ENCODE measurements at places on chromosomes 11 and 22.

- no peak for DNase-seq
Measured at GRCh38 chr11:110158317-110159200, 65.4 kb downstream of the ZC3H12C start.

DNA sequence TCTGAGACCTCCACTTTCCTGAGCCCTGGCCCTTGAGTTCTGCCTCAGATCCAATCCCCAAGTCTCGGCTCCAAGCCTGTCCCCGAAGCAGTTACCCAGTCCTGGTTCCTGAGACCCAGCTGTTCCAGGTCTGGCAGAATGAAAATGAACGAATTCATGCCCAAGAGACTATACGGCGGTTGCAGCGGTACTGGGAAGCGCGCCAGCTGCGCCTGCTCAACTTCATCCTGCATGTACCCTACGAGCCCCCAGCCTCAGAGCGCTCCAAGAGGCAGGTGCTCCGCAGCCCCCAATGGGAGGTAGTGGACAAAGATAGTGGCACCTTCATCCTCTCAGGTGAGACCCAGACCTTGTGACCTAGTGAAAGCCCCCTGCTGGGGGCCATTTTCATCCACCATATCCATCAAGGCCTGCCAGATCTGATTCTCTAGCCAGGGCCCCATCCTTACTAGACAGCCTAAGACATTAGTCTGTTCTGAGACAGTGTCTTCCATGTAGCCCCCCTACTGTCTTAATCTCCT is 42.7 kb downstream of the DNHD1 start:
- DNase-seq = no peak

GRCh38 chr22:46525389-46526243 is 11.8 kb downstream of the CELSR1 start:
- no peak for DNase-seq

DNA sequence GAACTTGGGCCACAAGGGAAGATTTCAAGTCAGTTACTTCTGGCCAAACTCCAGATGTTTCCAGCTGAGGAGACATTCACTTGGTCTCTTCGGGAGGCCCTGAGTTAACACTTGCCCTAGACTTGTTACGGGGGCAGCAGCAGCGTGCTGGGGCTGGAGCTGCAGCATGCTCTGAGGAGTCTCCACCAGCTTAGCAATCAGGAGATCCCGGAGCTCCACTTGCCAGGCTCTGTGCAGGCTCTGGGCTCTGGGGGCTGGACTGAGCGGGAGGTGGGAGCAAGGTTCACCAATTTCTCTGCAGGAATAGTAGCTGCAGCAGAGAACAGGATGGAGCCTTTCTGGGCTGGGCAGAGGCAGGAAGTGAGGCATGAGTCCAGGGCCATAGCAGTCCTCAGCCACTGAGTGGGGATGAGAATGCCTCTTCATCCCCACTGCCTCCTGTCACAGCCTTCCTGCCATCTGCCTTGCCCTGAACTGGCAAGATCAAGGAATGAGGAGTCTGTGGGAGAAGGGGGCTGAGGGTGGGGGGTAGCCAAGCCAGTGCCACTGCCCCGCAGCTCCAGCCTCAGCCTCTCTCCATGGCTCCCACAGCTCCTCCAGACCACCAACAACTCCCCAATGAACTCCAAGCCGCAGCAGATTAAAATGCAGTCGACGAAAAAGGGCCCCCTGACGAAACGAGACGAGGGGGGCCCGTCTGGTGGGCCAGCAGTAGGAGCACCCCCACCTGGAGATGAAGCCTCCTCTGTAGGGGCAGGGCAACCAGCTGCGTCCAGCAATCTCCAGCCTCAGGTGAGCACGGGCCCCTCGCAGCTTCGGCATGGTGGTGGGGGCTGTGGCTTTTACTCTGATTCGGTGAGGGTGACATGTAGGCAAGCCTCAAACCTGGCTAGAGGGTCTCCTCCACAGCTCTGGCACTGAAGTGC is 23.4 kb downstream of the GTPBP1 start:
- no peak for DNase-seq

DNA sequence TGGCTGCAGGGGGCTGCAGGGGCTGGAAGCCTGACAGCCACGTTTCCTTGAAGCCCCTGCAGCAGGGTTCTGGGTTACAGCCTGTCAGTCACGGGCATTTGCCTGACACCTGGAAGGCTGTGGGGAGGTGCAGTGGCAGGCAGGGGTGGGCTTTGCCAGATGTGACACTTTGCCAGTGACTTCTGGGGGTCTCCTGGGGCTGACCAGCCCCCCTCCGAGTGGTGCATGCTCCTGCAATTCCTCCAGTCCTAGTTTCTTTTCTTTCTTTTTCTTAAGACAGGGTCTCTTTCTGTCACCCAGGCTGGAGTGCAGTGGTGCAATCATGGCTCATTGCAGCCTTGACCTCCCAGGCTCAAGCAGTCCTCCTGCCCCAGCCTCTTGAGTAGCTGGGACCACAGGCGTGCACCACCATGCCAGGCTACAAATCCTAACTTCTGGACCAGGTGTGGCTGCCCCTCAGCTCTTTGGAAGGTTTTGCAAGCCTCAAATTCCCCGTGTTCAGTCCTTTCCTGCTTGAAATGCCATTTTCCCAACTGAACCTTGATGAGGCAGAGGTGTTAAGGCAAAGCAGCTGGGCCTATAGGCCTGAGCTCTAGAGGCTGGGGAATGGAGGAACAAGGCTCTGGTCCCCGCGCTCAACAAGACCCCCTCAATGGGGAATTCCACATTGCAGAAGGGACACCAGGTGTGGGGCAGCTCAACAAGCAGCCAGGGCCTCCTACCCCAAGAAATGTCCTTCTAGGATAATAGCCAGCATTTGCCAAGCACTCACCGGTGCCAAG is 20.2 kb upstream of the CHKA start:
- no peak for DNase-seq

- DNase-seq = no peak
Measured at GRCh38 chr22:35564975-35565867, 24.6 kb downstream of the RASD2 start.

DNA sequence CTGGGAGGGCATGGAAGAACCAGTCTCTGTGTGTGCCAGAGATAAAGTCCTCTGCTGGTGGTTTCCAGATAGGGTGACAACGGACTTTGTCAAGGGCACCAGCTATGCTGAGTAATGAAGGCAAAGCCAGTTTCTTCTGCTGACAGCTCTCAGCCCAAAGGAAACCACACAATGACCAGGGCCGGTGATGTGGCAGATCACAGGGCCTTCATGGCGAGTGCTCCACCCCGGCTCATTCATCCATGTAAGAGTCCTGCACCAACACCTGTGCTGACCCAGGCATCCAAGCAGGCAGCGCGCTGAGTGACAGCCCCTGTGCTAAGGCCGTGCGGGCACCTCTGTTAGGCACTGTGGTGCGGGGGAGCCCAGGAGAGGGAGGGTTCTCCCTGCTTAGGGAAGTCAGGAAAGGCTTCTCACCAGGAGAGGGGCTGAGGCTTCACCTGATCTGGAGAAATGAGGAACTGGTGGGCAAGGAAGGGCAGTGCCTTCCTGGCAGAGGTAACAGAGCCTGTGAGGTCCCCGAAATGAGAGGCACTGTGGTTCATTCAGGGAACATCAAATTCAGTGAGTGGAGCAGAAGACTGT is 33.8 kb downstream of the TP53I11 start:
- DNase-seq = no peak

GRCh38 chr22:17056807-17057206 is 28.0 kb upstream of the IL17RA start:
- no peak for DNase-seq

DNA sequence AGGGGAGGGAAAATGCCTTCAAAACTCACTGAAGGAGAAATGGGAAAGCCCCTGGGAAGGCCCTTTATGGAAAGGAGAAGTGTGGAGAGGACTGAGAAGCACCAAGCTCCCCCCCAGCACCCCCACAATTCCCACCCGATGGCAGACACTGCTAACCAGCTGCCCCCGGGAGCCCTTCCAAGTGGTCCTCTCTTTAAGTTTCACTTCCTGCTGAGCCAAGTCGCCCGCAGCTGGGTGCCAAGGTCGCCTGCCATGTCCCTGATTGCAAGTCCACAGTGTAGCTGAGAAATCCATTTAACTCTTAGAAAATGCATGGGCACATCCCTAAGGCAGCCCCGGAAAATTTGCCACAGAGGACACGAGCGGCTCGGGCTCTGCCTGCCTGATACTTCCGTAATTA is 68.2 kb downstream of the GALNT18 start:
- DNase-seq = no peak

- no peak for DNase-seq
Measured at GRCh38 chr11:69799582-69799981, 19.6 kb downstream of the FGF3 start.

GRCh38 chr11:26914968-26915367 is 78.9 kb upstream of the FIBIN start:
- DNase-seq = no peak

DNA sequence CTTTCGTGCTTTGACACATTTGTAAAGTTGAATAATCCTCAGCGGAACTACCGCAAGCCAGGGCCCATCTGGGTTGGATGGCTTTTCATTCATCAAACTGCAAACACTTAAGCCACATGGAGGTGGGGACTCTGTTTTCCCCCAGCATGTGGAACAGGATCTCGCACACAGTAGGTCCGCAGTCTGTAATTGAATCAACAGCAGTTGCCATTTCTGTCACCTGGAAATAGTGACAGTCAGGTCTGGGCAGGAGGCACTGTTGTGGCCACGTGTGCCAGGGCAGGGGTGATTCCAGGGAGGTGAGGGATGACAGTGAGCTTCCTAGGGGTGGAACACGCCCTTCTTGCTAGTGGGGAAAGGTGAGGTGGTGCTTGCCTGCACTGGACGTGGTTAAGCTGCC is 50.7 kb upstream of the ANO1 start:
- DNase-seq = no peak

DNA sequence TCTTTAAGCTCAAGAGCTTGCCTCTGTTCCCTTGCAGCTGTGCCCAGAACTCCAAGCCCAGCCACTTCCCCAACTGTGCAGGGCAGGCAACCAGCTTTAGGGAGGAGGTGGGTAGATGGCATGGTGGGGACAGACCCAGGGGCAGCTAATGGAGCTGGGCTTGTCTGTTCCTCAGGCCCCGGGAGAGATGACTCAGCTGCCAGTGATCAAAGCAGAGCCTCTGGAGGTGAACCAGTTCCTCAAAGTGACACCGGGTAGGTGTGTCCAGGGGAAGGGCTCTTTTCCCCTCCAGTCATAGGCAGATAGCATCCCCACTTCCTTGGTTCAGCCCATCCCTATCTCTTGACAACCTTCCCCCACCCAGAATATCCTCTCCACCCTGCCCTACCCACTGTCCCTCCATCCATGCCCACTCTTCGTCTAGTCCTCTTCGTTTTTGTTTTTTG is 32.4 kb downstream of the CREB3L1 start:
- no peak for DNase-seq

DNA sequence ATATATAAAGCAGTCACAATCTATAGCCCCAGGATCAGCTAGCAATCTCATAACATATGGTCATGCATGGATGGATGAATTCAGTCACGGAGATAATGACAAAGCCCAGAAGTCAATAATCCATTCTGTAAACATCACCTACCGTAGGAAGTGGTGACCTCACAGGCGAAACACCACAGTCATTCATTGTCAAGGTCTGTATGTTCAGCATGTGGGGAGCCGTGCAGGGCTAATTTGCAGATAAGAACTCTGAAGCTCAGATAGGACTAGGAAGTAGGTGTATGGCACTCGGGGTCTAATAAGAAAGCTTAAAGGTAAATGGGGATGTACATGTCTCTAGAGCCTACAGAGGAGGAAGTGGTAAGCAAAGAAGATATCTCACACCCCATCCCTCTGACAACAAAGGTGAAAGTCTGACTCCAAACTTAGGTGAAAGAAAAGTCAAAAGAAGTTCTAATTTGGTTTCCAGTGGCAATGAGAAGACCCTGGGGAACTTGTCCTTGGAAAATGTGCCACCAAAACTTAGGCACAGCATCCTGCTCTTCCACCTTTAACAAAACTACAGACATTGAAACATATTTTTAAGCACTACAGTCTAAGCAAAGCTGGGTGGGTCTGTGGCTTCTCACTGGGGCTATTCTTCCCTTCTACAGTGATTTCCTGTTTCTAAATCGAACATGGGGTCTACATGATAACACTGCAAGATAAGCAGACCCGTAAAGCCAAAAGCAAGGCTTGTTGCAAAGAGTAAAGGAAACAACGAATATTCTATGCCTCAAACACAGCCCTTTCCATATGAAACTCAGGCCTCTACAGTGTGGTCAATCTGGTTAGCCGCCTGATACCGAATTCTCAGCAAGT is 5.2 kb downstream of the CRTAM start:
- no peak for DNase-seq

- no peak for DNase-seq
Measured at GRCh38 chr11:71298761-71299181, 46.4 kb upstream of the SHANK2 start.

DNA sequence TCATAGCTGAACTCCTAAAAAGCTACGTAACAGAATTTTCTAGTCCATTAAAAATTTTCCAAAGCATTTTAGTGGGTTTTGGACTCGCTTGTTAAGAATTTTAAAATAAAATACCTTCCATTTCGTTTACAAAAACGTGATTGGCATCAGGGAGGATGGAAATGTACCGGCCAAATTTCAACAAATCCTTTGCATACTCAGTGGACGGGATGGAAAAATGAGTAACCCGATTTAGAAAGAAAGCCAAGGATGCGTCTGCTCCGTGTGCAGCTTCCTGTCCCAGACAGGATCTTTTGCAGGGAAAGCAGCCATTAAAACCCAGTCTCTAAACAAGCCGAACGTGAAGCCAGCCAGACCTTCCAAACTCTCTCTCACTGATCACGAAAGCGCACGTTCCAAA is 15.6 kb downstream of the TMEM184B start:
- DNase-seq = no peak

DNA sequence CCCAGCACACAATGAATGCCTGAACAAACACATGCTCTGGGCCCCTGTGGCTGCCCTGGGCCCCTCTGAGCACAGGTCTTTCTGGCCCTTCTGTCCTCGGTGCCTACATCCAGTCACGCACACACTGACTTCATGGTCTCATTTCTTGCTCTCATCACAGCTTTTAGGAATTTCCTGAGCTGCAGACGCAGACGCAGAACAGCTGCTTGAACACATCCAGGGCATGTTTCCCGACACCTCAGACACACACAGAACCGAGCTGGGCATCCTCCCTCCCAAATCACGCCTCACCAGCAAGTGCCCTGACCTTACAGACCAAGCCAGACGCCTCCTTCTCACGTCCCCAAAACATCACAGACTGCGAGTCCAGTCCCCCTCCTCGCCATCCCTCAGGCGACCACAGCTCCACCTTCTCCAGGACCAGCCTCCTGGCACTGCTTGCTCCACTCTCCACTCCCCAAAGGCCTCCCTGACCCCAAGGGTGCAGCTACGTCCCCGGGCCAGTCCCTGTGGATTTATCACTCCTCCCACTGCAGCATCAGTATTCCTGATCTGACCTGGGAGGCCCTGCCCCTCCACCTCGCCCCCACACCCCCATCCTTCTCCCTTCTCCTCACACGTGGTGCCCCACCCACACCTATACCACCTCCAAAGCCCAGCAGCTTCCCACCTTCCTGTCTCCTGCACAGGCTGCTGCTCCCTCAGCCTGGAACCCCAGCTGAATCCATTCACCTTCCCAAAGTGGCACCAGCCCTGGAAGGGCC is 12.9 kb downstream of the SIRT3 start:
- no peak for DNase-seq
